ENCODE measurements at places on chromosomes 6 and 20.

- DNase-seq, result no peak
These were observed 2.4 kb upstream of the KCNK5 start for GRCh38 chr6:39231521-39232243.

- DNase-seq, result no peak
These were observed 1.7 kb downstream of the PRR18 start for GRCh38 chr6:166306378-166307081.

DNA sequence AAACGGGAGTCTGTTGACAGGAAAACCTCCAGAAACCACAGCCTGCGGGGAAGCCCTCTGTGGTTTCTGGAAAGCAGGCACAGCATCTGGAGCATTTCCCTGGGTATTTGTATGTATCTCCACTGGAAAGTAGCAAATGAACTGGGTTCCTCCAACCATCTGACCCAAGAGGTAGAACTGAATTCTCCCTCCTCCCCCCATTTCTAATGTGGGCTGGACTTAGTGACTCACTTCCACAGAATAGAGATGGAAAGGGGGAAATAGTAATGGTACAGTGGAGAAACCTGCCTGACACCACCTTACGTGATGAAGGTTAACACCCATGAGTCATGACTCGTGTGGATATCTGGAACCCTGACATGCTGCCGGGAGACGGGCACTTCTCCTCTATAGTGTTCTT, 51.9 kb upstream of the XRN2 start:
- no peak for DNase-seq

DNA sequence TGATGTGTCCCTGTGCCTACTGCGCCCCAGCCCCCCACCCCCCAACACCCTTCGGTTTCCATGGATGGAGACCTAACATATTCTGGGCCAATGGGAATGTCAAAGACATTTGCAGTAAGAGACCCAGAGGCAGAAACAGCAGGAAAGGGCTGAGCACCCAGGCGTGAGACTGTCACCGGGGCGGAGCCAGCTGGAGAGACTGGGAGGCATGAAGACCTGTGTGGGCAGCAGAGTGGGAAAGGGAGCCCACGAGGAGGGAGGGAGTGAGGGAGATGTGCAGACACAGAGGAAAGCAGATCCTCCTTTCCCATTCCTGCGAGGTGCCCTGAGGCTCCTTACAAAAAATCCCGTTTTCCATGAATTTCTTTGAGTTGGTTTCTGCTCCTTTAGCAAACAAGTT, 150.2 kb downstream of the FOXC1 start:
- no peak for DNase-seq

DNA sequence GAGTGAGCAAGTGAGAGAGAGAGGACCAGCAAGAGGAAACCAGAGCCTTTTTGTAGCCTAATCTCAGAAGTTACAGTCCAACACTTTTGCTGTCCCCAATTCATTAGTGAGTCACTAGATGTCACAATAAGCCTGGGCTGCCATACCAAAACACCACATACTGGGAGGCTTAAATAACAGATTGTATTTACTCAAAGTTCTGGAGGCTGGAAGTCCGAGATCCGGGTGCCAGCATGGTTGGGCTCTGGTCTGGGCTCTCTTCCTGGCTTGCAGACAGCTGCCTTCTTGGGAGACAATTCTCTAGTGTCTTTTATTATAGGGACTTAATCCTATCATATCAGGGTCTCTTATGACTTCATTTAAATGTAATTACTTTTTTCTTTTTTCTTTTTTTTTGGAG, 50.7 kb upstream of the FERMT1 start:
- no peak for DNase-seq

- no peak for DNase-seq
These were observed 31.8 kb downstream of the KCNK5 start for GRCh38 chr6:39197521-39197920.

- no peak for DNase-seq
These were observed 95.4 kb upstream of the NKX2-2 start for GRCh38 chr20:21609221-21609620.

GRCh38 chr6:138526822-138527235, 27.5 kb upstream of the NHSL1 start:
- DNase-seq, result no peak

- DNase-seq, result no peak
These were observed 116.5 kb upstream of the BMP2 start for GRCh38 chr20:6651016-6651415.

- no peak for DNase-seq
These were observed 26.6 kb upstream of the ILRUN start for GRCh38 chr6:34723203-34723602.

DNA sequence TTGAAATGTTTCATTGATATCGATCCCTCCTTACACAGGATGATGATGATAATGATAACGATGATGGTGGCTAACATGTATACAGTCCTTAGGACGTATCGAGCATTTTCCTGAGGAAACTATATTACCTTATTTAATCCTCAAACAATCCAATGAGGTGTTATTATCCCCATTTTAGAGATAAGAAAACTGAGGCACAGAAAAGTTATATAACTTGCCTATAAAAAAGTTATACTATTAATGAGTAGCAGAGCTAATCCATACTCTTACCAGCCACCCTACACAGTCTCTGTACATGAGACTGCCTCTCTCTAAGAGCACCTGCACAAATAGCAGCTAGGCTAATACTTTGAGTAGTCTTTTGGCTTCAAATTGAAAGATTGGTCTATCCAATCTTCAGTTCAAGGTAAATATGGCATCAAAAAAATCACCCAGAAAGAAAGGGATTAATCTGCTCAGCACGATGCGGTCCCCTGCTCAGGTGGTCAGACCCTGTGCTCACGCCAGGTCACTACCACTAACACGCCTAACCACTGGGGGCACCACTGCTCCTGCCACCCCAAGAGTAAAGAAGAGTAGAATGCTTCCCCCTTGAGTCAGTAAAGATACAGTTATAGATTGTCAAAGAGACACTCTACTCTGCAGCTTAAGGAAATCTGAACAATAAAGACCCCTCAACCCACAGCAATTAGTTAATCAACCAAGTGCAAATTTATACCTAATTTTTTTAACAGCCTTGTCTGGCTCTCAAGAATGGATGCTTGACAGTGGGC, 15.0 kb downstream of the GABBR1 start:
- DNase-seq, result no peak

DNA sequence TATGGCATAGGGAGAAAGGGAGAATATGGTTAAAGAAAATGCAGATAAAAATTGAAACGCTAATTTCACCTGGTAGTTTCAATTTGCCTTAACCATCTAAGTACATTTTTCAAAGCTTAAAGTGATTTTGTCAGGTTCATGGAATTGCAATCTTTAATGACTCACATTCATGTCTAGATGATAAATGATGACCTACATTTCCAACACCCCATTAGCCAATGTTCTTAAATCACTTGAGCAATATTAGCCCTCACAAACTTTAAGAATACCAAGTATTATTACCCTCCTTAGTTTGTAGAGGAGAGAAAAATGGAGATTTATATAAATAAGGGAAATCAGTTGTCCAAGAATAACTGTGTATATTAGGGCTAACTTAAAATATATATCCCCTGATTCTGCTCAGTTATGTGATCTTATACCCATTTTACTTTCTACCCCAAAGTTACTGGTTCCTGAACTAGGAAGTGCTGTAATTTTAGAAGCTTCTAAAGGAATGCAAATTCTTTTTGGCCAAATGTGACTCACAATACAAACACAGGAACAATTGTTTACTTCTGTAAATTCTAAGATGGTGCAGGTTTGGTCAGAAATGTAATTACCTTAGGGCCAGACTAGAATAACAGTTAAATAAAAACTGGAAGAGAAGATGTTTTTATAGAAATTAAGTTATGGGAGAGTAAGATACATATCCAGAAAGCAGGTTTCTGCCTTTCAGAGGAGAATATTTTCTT, 34.5 kb downstream of the TPBG start:
- no peak for DNase-seq

DNA sequence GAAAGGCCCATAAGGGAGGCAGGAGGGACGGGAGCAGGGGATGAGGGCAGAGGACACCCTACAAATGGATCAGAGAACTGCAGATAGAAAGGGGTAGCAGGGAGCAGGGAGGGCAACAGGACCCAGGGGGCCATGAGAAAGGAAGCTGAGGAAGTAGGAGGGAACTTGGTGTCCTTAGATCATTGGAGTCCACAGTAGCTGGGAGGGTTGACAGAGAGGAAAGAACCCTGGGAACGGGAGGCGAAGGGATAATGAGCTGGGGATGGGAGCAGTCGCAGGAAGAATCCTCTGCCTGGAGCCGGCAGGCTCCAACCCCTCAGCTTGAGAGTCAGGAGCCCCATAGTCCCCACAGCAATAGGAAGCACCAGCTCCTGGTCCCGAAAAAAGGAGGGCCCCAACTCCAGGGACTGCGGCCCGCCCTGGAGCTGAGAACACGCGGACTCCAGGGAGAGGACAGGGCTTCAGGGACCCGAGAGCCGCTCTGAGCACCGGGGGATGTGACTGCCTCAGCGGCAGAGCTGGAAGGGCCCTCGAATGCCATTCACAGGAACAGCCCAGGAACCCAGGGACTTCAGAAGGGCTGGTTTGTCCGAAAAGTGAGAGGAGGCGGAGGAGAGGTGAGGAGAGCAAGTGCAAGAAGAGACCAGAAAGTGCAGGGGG, 32.7 kb downstream of the HLA-A start:
- no peak for DNase-seq

- DNase-seq, result no peak
These were observed 224.5 kb upstream of the AGPAT4 start for GRCh38 chr6:161498359-161498758.

- DNase-seq, result no peak
These were observed 93.1 kb upstream of the HEY2 start for GRCh38 chr6:125656287-125656870.

DNA sequence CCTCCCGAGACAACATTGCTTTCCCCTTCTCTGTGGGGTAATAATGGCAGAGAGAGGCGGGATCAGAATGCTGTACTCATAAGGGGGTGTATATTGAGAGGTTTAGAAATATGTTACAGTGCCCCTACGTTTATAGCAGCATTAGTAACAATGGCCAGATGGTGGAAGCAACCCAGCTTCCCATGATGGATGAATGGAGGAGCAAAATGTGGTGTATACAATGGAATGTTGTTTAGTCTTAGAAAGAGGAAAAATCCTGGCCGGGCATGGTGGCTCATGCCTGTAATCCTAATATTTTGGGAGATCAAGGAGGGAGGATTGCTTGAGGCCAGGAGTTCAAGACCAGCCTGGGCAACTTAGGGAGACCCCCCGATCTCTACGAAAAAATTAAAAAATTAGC, 12.9 kb downstream of the BANF2 start:
- no peak for DNase-seq

GRCh38 chr6:9140172-9140571, 704.8 kb upstream of the SLC35B3 start:
- no peak for DNase-seq

- DNase-seq, result no peak
These were observed 397.4 kb upstream of the PLCB4 start for GRCh38 chr20:8671370-8671961.

GRCh38 chr6:14732844-14733757, 512.8 kb upstream of the JARID2 start:
- DNase-seq, result peak; percentile 60

DNA sequence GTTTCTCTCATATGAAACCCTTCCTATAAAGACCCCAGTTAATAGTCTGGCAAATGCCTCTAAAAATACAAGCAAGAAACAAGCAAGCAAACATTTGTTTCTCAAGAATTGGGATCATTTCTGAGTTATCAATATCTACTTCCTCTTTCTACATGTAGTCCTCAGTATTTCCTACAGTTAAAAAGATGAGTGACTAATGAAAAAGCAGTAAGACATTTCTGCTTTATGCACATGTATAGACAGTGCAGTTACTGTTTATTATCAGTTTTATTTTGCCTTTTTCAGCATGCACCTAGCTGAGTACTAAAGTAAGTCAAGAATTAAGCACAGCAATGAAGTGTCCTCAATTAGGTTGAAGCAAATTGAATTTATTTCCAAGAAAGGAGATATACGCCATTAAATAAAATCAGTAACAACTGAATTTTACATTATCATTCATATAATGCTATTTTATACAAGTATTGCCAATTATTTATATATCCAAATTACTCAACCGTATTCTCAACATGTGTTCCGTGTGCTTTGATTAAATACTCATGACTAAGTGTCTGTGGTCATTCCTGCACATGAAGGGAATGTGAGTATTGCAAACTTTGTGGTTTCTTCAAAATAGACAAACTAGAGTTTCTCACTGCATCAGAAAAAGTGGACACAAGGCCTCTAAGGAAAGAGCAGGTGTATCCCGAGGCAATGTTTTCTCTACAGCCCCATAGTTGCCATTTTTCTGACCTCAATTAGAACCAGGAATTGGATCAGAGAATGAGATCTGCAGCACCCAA, 159.3 kb upstream of the MARCKS start:
- no peak for DNase-seq

DNA sequence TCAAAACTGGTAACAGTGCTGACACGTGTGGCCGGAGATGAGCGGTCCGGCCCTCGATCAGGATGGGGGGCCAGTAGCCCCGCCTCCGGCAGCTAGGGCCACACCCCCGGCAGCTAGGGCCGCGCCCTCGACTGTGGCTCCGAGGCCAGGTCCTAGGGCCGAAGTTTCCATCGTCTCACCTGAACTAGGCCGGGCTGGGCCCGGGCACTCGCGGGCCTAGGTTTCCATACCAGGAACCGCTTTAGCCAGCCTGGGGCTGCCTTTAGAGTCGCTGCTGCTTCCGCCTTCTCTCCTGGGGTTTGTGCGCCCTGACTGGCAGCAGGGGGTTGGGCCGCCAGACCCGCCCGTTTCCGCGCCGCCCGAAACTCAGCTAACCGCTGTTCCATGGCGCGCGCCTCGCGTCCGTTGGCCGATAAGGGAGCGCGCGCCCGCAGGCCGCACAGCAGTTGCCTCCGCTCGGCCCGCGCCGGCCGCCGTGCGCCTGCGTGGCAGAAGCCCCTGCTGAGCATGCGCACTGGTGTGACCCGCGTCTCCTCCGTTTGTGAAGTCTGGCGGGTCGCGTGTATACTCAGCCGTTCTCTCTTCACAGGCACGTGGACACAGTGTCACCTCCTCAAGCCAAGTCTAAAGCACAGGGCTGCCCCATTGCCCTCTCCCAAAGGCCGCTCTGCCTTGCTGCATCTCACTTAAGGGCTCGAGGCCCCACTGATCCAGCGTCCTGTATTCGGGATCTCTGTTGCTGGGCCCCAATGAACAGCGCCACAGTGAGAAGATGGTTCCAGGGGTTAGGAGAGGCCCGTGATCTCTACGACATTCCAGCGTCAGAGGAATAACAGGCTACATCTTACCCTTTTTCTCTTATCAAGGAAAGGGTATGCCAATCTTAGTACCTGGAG, at the start of gene SAYSD1:
Gene SAYSD1, minus strand, starts transcription at position 483 of the 896 bp plus-strand sequence. Its CDS starts 97 bp downstream, at position 386.
- peak; percentile 87 for DNase-seq

- DNase-seq, result no peak
These were observed 62.2 kb upstream of the CLDN20 start for GRCh38 chr6:155201461-155202226.

- no peak for DNase-seq
These were observed 26.8 kb downstream of the RALGAPA2 start for GRCh38 chr20:20685635-20686034.

- DNase-seq, result peak; percentile 33
These were observed at the start of gene SLC22A23 for GRCh38 chr6:3456898-3457709. TSS of gene SLC22A23 (minus strand) at chr6:3457050. CDS start at chr6:3456559, 491 bp downstream.

Measured in stimulated activated CD8-positive, alpha-beta memory T cell treated with anti-CD3 and anti-CD28 coated beads, Interleukin-15, amount 100 ng/mL, for 4 hours (primary cell).